GM13977 (cell line): ENCODE measurements at places on chromosomes 7 and 10.

DNA sequence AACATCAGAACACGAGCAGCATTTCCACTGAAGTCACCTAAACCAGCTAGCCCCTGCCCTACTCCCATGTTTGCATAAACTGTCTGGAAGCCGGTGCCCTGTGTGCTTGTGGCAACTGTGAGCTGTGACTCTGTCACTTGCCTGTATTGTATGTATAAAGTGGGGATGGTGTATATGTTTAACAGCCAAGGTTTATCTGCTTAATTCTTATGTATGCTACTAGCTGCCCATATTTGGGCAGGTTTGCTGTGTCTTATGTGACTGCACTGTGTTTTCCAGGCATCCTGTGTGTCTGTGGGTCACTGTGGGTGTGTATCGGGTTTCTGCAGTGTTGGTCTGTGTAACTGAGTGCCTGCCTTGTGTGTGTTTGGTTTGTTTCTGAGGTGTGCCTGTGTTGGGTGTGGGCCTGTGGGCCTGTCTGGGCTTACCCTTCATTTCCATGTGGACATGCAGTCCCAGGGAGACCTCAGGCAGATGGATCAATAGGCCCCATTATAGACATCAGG lies 9.3 kb downstream of the LBX1 start:
- no peak for DNase-seq

GRCh38 chr7:23680414-23681405 lies 711 bp downstream of the FAM221A start:
- DNase-seq: peak; percentile 42

DNA sequence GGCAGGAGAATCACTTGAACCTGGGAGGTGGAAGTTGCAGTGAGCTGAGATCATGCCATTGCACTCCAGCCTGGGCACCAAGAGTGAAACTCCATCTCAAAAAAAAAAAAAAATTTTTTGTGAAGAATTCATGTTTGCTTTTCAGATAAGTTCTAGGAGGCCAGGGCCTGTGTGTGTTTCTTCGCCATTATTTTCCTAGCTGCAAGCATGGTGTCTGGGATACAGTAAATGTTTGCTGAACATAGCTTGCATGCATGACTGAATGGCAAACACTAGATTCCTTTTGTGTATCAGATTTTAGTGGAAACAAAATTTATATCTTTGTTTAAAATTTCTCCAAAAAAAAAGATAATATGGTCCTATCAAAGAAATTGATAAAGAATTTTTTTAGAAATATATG lies 9.7 kb upstream of the MACC1 start:
- DNase-seq: no peak

GRCh38 chr10:4671451-4672145 lies 154.4 kb upstream of the AKR1E2 start:
- DNase-seq: no peak

DNA sequence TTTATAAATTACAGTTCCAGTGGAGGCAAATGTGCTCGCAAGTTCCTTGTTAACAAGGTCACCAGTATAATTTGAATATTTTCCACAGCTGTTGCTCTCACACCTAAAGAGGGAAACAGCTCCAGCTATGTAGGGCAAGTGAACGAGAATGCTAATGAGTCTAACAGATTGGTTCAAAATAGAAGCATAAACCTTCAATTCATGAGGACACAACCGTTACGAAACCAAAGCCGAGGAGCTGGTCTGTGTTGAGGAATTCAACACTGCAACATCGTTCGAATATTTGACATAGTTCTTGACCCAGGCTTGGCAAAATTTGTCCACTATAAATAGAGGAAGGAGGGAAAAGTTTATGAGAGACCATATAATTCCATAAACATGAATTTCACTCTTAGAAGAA lies 161.3 kb downstream of the KLF6 start:
- DNase-seq: no peak

- no peak for DNase-seq
Observed at GRCh38 chr10:36073796-36074345, 431.8 kb upstream of the FZD8 start.

DNA sequence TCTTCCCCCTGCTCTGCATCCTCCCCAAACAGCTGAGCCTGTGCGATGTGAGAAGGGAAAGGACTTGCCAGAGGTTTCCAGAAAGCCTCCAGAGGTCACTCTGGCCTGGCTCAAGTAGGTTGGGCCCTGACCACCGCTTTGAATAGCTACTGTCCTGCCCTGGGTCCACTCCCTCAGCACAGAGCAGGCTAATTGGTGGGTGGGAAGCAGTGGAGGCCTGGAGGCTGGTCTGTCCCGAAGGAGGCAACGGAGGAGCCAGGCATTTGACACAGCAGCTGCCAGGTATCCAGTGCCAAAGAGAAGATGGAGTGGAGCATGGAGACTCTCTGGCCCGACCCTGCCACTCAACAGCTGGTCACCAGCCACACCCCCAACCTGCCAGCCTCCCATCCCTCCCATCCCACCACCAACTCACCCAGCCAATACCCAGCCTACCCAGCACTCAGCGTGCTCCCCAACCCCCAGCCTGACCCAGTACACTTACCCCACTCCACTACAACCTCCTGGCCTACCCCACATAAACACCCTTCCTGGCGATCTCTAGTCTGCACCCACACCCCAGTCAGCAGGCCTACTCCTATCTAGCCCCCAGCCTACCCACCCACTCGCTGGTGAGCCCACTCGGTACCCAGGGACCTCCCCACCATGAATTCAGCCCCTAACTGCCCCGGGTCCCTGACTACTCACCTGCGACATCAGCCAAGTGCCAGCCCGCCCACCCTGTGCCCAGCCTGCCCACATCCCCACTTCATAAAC lies 64.6 kb upstream of the COL13A1 start:
- DNase-seq: no peak

DNA sequence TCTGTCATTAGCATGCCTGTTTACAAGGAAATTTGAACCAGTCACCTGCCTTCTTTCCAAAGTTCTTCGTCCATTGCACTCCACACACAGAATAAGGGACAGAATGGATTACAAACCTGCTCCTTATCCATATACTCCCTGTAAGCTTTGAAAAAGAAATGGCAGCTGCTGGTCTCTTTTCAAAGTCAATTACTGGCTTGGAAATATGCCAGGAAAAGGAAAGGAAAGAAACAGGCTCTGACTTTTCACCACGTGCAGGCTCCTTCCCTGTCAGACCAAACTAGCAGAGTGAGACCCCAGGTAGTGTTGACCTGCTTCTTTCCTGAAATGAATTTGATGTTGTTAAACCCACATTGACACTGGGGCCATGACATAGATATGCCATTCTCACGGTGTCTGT lies 84.5 kb downstream of the LHFPL3 start:
- DNase-seq: no peak

DNA sequence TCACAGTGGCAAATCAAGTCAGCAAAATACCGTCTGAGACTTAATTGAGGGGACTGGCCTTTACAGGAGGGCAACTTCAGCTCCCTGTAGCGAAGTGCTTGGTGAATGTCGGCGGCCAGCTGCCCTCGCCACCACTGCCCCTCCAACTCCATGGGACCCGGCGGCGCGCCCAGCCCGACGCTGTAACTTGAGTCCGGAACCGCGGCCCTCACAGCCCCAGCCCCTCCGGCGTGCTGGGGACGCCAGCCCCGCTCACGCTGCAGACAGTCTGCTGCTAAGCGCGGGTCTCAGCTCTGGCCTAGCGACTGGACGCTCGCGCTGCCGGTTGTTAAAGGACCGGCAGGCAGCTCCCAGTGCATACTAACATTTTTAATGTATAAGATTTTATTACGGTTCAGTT lies 113.4 kb upstream of the NUPR2 start:
- DNase-seq: no peak

DNA sequence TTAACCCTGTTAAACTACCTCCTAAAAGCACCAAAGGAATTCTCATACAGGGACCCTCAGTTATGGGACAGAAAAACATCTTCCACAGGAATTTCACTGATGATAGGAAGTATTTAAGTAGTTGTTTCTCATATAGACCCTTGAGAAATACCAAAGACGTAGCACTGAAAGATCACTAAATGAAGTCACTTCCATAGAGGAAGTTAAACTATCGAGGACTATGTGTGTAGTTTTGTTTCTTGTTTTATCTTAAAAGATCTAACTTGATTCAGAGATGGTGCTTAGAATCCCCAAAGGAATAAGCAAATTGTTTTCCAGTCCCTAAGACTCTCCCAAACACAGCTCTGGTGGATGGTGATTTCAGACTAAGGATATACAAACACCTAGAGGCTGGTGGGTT lies 94.8 kb upstream of the AFAP1L2 start:
- no peak for DNase-seq

- no peak for DNase-seq
Observed at GRCh38 chr7:53245721-53246120, 210.3 kb downstream of the POM121L12 start.
